ENCODE measurements at places on chromosomes 3 and 15.

- H3K27ac ChIP-seq, result no peak overlapping the region
- no peak overlapping the region for H3K4me3 ChIP-seq
- H3K36me3 ChIP-seq, result no peaks in the 10 kb centered on the region
- no peaks in the 10 kb centered on the region for H3K27me3 ChIP-seq
- DNase-seq, result no peak
Measured at GRCh38 chr3:51271172-51271571, 113.9 kb upstream of the MANF start.

DNA sequence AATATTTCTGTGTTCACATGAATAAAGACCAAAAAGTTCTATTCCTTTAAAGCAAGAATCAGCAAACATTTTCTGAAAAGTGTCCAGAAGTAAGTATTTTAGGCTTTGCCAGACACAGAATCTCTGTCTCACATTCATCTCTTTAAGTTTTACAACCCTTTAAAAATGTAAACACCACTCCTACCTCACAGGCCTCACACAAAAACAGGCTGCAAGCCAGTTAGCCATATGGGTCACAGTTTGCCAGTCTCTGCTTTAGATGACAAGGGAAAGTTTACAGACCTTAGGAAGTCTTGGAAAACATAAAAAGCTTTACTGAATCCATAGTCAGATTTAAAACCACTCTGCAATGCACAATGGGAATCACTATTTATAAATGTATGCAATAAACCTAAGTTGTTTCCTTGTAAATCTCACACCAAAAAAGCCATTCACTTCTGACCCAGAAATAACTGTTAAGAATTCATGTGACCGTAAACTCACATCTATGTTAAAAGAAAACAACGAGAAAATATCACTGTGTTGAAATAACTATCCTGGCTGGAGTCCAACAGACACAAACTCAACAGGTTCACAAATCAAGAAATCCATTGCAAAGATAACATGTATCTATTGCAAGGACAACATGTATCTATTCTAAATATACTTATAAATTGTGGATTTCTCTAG is 308.2 kb downstream of the ULK4 start:
- peaks cover 5% of the 10 kb centered on the region for H3K36me3 ChIP-seq
- H3K4me1 ChIP-seq, result no peaks in the 10 kb centered on the region
- no peak overlapping the region for H3K27ac ChIP-seq

- no peak overlapping the region for H3K4me3 ChIP-seq
- no peaks in the 10 kb centered on the region for H3K27me3 ChIP-seq
- no peak overlapping the region for H3K27ac ChIP-seq
- H3K4me1 ChIP-seq, result no peaks in the 10 kb centered on the region
- DNase-seq, result no peak
Measured at GRCh38 chr3:68504201-68504600, 428.1 kb downstream of the TAFA4 start.

GRCh38 chr3:131804565-131805133 is 230.2 kb downstream of the CPNE4 start:
- no peaks in the 10 kb centered on the region for H3K4me1 ChIP-seq
- no peaks in the 10 kb centered on the region for H3K36me3 ChIP-seq
- H3K27ac ChIP-seq, result no peak overlapping the region
- no peak for DNase-seq
- no peak overlapping the region for H3K4me3 ChIP-seq
- H3K27me3 ChIP-seq, result peaks cover 20% of the 10 kb centered on the region

- H3K27ac ChIP-seq, result peak overlapping the region; percentile 59
- peak overlapping the region; percentile 83 for H3K4me3 ChIP-seq
- peaks cover 88% of the 10 kb centered on the region for H3K4me1 ChIP-seq
- no peaks in the 10 kb centered on the region for H3K27me3 ChIP-seq
Measured at GRCh38 chr3:15327941-15328340, 4.4 kb downstream of the SH3BP5 start.

DNA sequence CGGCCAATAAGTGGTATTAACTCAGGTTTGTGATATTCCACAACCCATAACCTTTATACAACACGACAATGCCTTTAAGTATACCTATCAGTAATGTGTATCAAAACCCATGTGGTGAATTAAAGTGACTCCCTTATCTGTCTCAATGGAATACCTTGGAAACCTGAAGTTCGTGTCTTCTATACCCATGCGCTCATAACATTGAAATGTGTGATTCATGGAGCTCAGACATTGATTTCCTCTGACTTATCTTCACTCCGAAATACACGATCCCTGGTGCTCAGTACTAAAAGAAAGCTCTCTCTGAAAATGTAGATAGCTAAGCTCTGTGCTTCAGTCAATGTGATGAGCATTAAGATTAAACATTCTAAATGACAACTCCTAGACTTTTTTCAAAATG is 140.3 kb downstream of the TBC1D5 start:
- no peak overlapping the region for H3K27ac ChIP-seq
- H3K4me3 ChIP-seq, result no peak overlapping the region
- DNase-seq, result no peak
- peaks cover 21% of the 10 kb centered on the region for H3K36me3 ChIP-seq
- H3K27me3 ChIP-seq, result no peaks in the 10 kb centered on the region

DNA sequence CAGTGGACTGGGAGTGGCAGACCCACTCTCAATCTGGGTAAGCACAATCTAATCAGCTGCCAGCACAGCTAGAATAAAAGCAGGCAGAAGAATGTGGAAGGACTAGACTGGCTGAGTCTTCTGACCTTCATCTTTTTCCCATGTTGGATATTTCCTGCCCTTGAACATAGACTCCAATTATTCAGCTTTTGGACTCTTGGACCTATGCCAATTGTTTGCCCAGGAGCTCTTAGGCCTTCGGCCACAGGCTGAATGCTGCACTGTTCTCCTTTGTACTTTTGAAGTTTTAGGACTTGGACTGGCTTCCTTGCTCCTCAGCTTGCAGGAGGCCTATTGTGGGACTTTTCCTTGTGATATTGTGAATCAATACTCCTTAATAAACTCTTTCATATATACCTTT is 477.7 kb upstream of the ZNF385D start:
- no peak for DNase-seq
- H3K4me3 ChIP-seq, result no peak overlapping the region
- no peaks in the 10 kb centered on the region for H3K36me3 ChIP-seq
- no peaks in the 10 kb centered on the region for H3K27me3 ChIP-seq
- no peaks in the 10 kb centered on the region for H3K4me1 ChIP-seq
